ENCODE measurements at places on chromosomes 5 and 9. TPM values are rescaled to one million over a fixed set of nuclear protein-coding genes. Genes with fewer than 3 reads are reported as not detected.

GRCh38 chr5:64765804-64766504 is 2.5 kb downstream of the SREK1IP1 start:
- no peak for DNase-seq

DNA sequence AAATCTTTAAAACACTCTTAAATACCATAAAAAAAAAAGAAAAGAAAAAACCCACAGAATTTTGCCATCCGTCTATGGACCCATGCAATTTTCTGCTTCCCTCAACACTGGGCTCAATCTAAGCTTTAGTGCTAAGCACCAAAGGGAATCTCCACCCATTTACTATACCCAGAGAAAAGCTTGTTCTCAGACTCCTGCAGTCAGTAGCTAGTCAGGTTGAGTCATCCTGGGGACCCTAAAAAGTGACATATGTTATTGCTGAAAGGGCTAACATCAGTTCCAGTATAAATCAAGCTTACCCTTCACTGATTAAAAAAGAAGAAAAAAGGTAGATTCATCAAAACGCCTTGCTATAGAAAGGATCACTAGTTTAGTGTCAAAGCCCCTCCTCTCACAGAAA is 177.6 kb downstream of the MUSK start:
- DNase-seq, result no peak

GRCh38 chr5:112857866-112858265 is 3.2 kb upstream of the SRP19 start:
- no peak for DNase-seq

DNA sequence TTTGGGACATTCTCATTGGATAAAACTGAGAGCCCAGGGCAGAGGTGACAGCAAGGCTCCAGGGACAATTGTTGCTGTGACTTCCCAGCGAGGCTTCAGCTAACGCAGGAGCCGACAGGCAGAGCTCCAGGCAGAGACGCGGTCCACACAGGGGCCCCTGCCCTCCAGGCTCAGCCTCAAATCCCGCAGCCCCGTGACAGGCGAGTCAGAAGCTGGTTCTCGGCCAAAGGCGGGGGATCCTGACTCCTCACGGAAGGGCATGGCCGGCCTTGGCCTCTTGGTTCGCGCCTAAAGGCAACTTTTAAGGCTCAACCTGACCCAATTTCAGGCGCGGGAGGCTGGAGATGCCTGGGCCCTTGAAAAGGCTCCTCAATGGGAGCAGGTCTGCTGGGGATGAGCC is 21.3 kb downstream of the SLC12A7 start:
- no peak for DNase-seq

- no peak for DNase-seq
Observed at GRCh38 chr5:179258922-179259730, 86.1 kb downstream of the ADAMTS2 start.

- no peak for DNase-seq
Observed at GRCh38 chr9:120344230-120344629, 235.7 kb downstream of the CDK5RAP2 start.

DNA sequence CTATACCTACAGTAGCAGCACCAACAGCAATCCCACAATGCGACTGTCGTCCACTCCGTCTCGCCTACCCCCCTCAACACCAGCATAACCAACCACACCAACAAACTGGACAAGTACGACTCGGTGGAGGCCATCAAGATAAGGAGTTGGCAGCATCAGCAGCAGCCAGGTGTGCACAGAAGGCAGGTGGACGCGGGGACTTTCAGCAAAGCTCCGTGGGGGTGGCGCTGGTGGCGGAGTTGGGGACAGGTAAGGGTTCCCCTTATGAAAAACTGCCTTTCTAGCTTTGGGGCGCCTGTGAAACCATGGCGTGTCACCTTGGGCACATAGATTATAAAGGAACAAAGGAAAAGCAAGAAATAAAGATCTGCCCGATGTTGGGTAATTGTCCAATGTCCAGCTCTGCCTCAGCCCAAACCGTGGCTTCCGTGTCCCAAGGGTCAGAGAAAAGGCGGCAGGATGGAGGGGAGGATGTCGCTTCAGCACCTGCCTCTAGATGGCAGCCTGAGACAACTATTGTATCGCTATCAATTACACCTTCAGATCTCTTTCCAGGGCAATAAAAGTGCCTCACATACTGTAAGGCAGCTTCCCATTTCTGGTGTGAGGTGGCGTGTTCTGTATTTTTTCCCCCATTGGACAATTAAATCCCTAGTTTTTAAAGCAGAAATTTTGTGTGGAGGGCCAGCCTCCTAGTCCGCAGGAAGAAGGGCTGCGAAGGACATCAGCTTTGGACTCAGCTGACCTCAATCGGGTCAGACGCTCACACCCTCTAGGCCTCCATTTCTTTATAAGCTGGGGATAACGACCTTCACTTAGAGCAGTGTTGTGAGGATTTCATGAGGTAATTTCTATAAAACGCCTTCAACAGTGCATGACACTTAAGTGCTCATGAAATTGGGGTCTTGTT is 58.8 kb downstream of the MTRR start:
- peak; percentile 48 for DNase-seq

DNA sequence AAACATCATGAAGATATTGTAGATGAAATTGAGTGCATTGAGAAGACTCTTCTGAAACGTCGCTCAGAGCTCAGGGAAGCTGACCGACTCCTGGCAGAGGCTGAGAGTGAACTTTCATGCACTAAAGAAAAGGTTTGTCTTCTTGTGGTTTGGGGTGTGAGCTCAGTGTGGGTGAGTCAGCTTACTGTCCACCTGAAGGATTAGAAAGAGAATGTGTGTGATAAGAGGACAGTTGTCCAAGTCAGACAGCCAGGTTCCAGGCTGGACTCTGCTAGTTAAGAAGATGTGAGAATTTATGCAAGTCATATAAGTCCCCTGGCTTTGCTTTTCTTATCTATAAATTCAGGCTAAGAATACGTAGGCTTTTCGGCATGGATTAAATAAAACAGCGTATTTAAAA is 46.9 kb downstream of the RAB14 start:
- DNase-seq, result no peak

GRCh38 chr5:132420706-132421272 is 51.3 kb downstream of the SLC22A5 start:
- no peak for DNase-seq

DNA sequence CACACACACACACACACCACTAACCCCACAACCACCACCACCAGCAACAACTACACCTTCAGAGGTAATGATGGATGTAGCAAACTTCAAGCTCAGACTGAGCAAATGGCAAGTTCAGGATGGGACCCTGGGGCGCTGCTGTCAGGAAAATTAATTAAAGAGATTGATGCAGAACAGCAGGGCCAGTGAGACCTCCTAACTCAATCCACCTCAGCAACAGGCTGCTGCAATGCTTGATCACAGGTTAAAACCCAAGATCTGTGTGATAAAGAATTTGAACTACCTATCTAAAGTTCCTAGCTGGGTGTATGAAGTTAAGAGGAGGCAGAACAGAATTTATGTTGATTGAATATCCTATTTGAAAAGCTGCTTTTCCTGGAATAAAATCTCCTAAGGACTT is 140.3 kb upstream of the FER start:
- DNase-seq, result no peak

DNA sequence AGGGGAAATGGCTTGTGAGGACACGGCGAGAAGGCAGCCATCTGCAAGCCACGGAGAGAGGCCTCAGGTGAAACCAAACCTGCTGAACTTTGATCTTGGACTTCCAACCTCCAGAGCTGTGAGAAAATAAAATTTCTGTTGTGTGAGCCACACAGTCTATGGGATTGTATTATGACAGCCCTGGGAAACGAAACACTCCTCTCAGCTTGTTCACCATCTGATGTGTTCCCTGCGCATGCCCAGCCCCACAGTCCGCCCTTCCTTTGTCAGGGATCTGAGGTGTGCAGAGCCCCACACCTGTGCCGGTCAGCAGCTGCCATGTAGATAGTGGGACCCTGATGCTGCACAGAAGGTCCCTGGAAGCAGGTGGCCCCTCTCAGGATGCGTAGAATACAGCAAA is 34.1 kb downstream of the PLPP7 start:
- no peak for DNase-seq

- no peak for DNase-seq
Observed at GRCh38 chr9:15101095-15101494, 190.9 kb upstream of the FREM1 start.

DNA sequence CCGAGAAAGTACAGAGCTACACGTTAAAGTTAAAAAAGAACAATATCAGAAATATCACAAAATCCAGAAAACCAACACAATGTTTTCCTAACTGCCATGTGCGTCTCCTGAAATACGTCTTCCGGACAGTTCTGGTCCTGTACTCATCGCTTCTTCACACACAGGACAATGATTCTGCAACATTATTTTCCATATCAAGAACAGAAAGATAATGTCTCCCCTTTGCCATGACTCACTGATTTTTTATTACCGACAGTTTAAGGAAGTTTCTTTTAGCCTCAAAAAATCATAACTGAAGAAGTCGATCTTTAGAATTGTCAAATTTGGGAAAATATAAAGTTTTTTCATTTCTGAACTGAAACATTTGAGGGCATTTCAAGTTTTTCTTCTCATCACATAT is 2.5 kb downstream of the TBC1D9B start:
- DNase-seq, result no peak

GRCh38 chr9:113618836-113619490 is 155.4 kb downstream of the RGS3 start:
- no peak for DNase-seq

GRCh38 chr9:99244344-99245260 is 22.5 kb downstream of the SEC61B start:
- no peak for DNase-seq

GRCh38 chr5:113524927-113525326 is 11.4 kb downstream of the YTHDC2 start:
- DNase-seq, result no peak

GRCh38 chr5:113266227-113266912 is 168.4 kb downstream of the TSSK1B start:
- DNase-seq, result no peak

GRCh38 chr9:13614060-13614459 is 334.6 kb upstream of the MPDZ start:
- no peak for DNase-seq

DNA sequence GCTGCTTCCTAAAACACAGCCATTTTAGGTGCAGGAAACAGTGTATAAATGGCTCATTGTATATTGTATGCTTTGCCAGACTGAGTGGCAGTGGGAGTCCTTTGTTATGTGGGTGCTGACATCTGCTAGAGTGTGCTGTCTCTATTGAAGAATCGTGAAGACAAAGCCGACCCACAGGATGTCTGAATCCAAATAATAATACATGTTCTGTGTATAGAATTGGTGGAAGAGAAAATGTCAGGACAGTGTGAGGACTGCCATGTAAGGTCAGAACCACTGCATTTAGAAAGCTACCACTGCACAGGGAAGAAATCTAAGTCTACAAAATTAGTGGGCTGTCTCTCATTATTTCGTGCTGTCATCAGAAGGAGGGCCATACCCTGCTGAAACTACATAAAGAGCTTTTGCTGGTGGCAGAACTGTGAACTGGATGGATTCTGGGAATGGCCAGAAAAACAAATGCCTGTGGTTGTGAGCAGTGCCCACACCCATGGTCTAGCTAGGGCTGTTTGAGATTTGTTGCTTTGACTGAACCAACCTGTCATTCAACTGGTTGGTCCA is 2.5 kb downstream of the IL7R start:
- DNase-seq, result no peak

GRCh38 chr5:10932426-10932825 is 171.4 kb upstream of the DAP start:
- DNase-seq, result no peak

DNA sequence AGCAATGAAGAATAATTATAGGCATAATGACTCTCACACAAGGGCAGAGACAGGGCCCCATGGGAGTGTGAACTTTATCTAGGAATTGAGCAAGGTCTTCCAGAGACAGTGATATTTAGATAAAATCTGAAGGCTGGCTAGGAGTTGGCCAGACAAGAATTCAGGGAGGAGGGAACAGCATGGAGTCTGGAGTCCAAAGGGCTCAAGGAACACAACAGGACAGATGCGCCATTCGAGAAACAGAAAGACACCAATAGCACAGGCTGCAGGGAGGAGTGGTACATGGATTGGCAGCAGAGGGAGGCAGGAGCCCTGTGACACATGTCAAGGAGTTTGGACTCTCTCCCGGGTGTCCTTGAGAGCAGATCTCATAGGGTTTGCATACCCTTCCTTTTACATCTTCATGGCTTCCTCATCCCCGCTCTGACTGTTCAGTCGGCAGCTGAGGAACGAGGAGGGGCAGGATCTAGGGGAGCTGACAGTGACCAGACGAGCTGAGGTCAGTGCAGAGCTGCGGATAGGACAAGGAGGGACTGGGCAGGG is 64.0 kb upstream of the XPA start:
- DNase-seq, result no peak

GRCh38 chr5:55989860-55990259 is 4.9 kb downstream of the IL6ST start:
- no peak for DNase-seq

DNA sequence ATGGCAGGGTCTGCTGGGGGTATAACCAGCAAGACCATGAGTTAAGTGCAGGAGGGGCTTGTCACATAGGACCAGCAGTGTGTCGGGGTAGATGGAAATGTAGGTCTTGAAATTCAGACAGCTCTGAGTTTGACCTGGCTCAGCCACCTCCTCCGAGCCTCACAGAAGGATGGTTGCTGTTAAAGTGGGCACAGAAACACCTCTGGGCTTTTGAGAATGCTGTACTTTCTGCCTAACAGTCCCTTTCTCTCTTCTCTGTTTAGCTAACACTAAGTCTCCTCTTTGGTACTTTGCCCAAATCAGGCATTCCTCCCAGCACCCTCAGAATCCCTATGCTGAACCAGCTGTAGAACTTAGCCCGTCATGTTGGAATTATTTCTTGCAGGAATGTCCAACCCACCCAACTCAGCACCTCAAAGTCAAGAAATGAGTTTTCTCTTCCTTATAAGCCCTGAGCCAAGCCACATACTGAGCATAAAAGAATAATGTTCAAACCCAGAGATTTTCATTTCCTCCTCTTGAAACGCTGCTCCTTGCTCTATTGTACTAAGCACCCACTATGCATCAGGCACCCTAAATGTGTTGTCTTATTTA is 41.7 kb upstream of the MATR3 start:
- no peak for DNase-seq

- DNase-seq, result no peak
Observed at GRCh38 chr5:78758169-78758839, 109.7 kb upstream of the LHFPL2 start.

IL3 gene
- not detected for total RNA-seq

EQTN gene
- 0.32 TPM for total RNA-seq

FYB1 gene
- 24.7 TPM for total RNA-seq

SPATA31D3 gene
- total RNA-seq, result not detected

DRD1 gene
- total RNA-seq, result 0.81 TPM

SLC6A3 gene
- 0.23 TPM for total RNA-seq

PCSK5 gene
- total RNA-seq, result 78.9 TPM

SLC36A3 gene
- total RNA-seq, result not detected

FOXD4L5 gene
- not detected for total RNA-seq

LCNL1 gene
- total RNA-seq, result 0.92 TPM

PCDHGA4 gene
- total RNA-seq, result 3.3 TPM

KIF24 gene
- 1.9 TPM for total RNA-seq

CD14 gene
- total RNA-seq, result 104 TPM

NR6A1 gene
- total RNA-seq, result 3.2 TPM

NR2F1-AS1 gene
- total RNA-seq, result 29.5 TPM

PFN3 gene
- total RNA-seq, result not detected
